ENCODE measurements at places on chromosomes 2 and 18. TPM values are rescaled to one million over a fixed set of nuclear protein-coding genes. Genes with fewer than 3 reads are reported as not detected.

GRCh38 chr2:929925-930324 is 20.7 kb upstream of the SNTG2 start:
- no peak overlapping the region for H3K27ac ChIP-seq
- no peaks in the 10 kb centered on the region for H3K36me3 ChIP-seq
- H3K4me1 ChIP-seq, result no peaks in the 10 kb centered on the region
- no peaks in the 10 kb centered on the region for H3K27me3 ChIP-seq
- H3K4me3 ChIP-seq, result no peak overlapping the region

- no peaks in the 10 kb centered on the region for H3K36me3 ChIP-seq
- no peak overlapping the region for H3K27ac ChIP-seq
- H3K4me3 ChIP-seq, result peak overlapping the region; percentile 57
These were observed 964 bp upstream of the GALNT3 start for GRCh38 chr2:165795011-165795410.

DNA sequence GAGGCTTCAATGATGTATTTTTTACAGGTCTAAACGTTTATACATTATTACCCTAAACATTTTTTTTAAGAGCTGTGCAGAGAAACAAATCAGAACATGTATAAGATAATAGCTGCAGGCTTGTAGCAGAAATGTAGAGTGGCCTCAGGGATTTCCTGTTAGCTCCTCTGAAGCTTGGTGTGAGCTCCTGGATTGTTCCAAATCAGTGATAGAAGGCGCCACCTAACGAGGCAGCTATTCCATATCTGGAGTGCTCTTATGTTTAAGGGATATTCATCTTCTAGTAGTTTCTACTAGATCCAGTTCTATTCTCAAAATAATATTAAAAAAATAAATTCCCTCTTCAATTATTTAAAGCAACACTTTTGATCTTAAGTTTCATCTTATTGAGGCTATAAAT is 93.1 kb downstream of the LRP1B start:
- no peaks in the 10 kb centered on the region for H3K4me1 ChIP-seq
- no peak for DNase-seq
- no peak overlapping the region for H3K27ac ChIP-seq
- no peaks in the 10 kb centered on the region for H3K36me3 ChIP-seq

GRCh38 chr18:61785588-61785987 is 107.2 kb downstream of the RNF152 start:
- no peaks in the 10 kb centered on the region for H3K4me1 ChIP-seq
- no peak overlapping the region for H3K4me3 ChIP-seq
- H3K36me3 ChIP-seq, result no peaks in the 10 kb centered on the region
- H3K27ac ChIP-seq, result no peak overlapping the region
- H3K27me3 ChIP-seq, result no peaks in the 10 kb centered on the region
- DNase-seq, result no peak

DNA sequence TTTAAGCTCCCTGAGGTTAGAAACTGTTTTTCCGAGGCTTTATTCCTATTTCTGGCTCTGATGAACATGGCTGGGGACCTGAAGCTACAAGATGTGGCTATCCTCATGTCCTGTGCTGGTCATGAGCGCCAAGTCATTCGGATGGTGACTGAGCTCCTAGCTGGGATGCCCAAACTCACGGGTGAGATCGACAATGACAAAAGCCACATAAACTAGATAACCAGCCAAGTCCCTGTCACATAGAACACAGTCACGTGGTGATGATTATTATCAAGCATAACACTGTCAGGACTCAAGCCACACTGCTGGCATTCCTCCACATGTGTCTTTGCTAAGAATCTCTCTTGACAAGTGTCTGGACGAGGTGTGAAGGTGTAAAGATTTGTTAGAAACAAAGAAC is 274.9 kb downstream of the CLIP4 start:
- no peak overlapping the region for H3K4me3 ChIP-seq
- no peak overlapping the region for H3K27ac ChIP-seq
- DNase-seq, result no peak
- no peaks in the 10 kb centered on the region for H3K27me3 ChIP-seq
- H3K4me1 ChIP-seq, result no peaks in the 10 kb centered on the region
- no peaks in the 10 kb centered on the region for H3K36me3 ChIP-seq

- peak; percentile 53 for DNase-seq
- H3K36me3 ChIP-seq, result no peaks in the 10 kb centered on the region
- H3K4me1 ChIP-seq, result peaks cover 7% of the 10 kb centered on the region
- no peak overlapping the region for H3K27ac ChIP-seq
- H3K4me3 ChIP-seq, result no peak overlapping the region
These were observed 56.5 kb upstream of the CREB1 start for GRCh38 chr2:207473049-207473930.

The NT5C1B gene
- total RNA-seq, result not detected

The ZNF892 gene
- 1.4 TPM for total RNA-seq

The IL1RN gene
- total RNA-seq, result 0.97 TPM

The FAM124B gene
- total RNA-seq, result 0.46 TPM

Data from adrenal gland (tissue), 19 donors.